ENCODE measurements at places on chromosomes 5 and 9.

- DNase-seq: no peak
Observed at GRCh38 chr5:174176511-174176910, 131.0 kb downstream of the NSG2 start.

DNA sequence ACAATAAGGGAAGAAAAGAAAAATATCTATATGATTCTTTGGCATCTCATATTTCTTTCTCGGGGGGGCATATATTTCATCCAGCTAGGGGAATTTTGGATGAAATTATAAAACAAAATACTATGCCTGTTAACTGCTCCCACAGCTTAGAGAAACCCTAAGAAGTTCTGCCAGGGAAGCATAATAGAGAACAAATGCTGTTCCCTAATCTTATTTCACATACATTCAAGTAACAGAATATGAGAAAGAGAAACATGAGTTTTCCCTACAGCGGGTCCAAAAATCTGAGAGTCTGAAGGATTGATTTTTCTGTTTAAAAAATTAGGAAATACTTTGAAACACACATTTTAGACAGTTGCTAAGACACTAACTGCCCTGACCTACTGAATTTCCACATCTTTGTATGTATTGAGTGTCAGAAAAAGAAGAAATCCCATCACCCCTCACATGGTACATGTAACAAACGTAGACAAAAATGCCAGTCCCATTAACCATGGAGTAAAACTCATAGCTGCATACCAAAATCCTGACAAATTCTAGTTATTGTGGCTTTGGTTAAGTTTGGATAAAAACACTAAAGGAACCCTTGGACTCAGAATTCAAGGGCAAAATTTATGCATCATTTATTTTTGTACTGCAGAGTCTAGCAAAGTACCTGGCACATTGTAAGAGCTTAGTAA is 620.2 kb upstream of the DMAC1 start:
- DNase-seq: no peak

DNA sequence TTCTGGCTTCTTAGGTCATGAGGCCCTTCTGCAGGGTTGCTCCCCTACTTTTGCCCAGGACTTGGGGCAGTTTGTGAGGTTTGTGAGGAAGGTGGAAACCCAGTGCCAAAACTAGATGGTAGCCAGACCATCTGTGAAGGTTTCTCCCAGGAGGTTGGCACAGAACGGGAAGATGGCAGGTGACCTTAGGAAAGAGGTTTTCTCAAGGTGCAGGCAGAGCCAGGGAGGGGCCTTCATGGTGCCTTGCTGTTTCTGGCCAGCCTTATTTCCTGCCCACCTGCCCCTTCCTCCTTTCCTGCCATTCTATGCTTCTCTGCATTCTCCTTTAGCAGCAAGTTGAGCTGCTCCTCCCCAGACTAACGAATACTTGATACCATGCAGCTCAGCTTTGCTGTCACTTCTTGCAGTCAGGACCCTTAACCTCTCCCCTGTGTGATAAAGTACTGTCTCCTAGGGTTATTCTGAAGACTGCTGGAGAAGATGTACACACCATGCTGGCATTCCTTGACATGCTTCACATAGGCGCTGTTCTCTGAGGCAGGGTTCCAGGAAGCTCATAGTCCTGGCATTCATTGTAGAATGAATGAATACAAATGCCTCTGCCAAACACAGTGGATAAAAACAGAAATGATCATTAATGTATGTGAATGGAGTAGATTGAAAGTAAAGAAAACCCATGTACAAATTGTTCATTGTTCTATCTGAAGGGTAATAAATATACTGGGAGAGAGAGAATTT is 154.3 kb downstream of the KDM4C start:
- DNase-seq: no peak

DNA sequence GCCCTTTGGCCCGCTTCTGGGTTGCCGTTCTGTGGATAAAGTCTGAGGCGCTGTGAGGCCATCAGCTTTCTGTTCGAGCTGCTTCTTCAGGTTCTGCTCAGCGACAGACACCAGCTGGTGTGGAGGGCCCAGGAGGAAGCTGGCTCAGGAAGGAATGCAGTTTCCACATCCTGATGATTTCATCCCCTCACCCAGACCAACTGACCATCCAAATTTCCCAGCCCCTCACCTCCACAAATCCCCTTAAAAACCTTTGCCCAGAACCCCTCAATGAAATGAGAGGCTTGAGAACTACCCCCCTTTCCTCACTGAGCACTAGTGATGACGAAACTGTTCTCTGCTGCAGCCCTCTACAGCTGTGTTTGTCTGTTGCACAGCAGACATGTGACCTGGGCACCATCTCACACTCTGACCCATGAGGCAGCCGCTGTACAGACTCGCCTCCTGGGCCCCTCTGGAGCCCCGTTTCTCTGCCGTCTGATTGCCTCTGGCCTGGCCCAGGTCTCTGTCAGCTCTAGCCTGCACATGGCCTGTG is 45.4 kb downstream of the SPATA31C2 start:
- DNase-seq: no peak

DNA sequence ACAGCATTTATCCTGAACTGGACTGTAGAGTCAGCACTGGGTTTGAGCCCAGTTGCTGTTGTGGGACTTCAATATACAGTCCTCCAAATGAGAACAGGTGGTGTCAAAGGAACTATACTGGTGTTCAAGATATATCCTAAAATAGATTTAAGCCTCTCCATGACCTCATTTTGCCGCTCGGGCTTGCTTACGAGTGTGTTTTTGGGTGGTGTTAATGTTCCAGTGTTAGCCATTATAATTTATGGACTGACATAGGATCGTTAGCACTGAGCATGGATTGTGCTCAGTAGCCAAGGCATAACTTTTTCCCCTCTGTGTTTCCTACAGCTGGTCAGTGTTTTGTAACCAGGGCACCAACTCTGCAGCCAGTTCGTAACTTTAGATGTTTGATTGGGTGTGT is 306.6 kb downstream of the SPATA31D1 start:
- no peak for DNase-seq

Measured in colonic mucosa (tissue), 4 donors.